ENCODE measurements at places on chromosomes 13 and 19.

- DNase-seq = no peak
Observed at GRCh38 chr13:27393101-27393500, 31.3 kb upstream of the GTF3A start.

DNA sequence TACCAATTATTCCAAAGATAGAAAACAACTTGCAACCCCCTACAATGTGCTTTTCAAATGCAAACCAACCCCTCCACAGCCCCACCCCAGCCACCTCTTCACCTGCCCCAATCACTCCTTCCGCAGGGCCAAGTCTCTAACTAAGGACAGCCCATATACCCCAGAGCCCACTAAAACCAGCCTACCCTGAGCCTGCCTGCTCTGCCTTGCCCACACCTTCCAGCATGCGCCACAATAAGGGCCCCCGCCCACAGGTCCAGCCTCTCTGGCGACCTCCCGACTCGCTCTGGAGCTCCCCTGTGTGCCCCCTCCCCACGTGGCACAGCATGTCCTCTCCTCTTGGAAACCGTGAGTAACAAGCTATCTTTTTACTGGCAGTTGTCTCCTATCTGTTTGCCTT, 42.8 kb upstream of the MEDAG start:
- no peak for DNase-seq

DNA sequence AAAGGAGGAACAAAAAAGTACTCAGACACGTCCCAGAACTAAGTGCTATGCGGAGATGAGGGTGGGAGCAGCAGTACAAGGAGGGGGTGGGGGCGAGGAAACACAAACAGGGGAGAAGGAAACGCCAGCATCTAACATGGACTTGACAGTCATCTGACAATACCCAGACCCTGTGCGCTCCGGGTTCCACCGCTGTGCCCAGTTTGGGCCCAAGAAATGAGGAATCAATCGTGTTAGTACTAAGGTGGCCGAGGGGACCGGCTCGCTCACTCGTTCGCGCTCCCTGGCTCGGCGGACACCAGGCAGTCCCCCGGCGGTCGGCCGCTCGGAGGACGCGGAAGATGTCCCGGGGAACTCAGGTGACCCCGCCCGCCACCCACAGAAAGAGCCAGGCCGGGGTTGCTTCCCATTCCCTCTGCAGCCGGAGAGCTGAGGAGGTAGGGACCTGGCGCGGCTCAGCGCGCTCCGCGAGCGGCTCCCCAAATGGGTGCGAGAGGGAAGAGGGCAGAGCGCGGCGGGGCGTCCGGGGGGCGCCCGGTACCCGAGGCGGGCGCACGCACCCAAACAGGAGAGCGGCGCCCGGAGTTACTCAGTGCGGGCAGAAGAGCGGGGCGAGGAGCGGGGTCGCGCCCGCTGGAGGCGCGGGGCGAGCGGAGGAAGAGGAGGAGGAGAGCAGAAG, 616 bp downstream of the TSHZ3 start:
- no peak for DNase-seq

GRCh38 chr13:80547341-80547740, 206.4 kb upstream of the SPRY2 start:
- DNase-seq = no peak

GRCh38 chr13:108427355-108427754, 157.8 kb downstream of the TNFSF13B start:
- no peak for DNase-seq

GRCh38 chr19:49938662-49939061, 9.4 kb upstream of the NUP62 start:
- no peak for DNase-seq

GRCh38 chr19:45364696-45365095, 5.7 kb downstream of the ERCC2 start:
- DNase-seq = no peak

- DNase-seq = no peak
Observed at GRCh38 chr13:109657395-109657794, 129.0 kb downstream of the IRS2 start.

GRCh38 chr13:43786766-43787517, at the start of gene ENOX1:
Gene ENOX1, minus strand, starts transcription at chr13:43786972.
- peak; percentile 82 for DNase-seq

DNA sequence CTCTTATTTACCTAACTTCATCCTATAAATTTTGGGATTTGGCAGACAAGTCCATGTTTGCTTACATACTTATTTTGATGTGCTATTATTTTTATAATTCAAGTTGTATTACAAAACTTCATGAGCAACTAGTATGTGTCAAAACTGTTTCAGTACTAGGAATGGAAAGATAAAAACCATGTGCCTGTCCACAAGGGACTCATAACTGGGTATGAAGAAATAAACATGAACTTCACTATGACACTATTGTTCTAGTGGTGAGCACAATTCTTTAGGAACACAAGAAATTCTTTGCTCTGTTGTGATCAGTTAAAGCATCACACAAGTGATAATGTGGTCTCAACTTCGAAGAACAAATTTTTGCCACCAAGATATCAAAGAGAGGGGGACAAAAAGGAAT, 97.5 kb upstream of the FBXL3 start:
- DNase-seq = no peak

GRCh38 chr19:38004521-38005223, 97.7 kb downstream of the SIPA1L3 start:
- DNase-seq = peak; percentile 94

- DNase-seq = no peak
Observed at GRCh38 chr19:13094771-13095392, 7.8 kb downstream of the LYL1 start.

- DNase-seq = no peak
Observed at GRCh38 chr19:27779954-27780353, 1433.0 kb downstream of the UQCRFS1 start.

DNA sequence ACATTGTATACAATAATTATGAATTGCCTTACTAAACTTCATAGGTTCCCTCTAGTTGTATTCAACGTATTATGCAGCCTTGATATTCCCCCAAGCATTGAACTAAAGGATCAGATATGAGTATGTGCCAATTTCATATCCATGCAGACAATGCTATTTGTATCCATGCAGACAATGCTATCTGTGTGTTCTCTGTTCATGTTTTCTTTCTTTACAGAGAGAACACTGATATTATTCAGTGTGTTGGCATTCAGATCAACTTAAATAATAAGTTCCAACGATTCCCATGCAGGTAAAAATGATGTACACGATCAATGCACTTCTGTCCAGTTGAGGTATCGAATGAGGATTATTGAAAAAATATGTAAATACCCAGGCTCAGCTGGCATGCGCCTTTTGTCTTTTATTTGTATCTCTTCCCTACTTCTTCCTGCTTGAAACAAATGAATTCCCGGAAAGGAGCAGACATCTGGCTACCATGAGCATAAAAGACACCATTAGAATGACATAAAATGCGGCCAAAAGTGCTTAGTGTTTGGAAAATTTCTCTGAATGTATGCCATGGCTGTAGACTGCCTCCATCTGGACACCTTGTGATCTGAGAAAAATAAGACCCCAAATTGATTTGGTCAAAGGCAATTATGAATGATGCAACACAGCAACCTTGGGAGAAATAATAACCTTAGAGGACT, 731.5 kb downstream of the SLITRK1 start:
- no peak for DNase-seq

All from renal cortex interstitium (tissue), 15 donors.